Stimulated activated CD8-positive, alpha-beta memory T cell treated with anti-CD3 and anti-CD28 coated beads, Interleukin-15, amount 100 ng/mL, for 1 hour (primary cell): ENCODE measurements at places on chromosomes 13 and 19.

- DNase-seq = no peak
Measured at GRCh38 chr13:95784161-95784899, 107.4 kb downstream of the DNAJC3 start.

- no peak for DNase-seq
Measured at GRCh38 chr19:58498316-58499020, 13.3 kb downstream of the SLC27A5 start.

GRCh38 chr13:40508767-40509342 is 157.6 kb downstream of the FOXO1 start:
- DNase-seq = no peak

GRCh38 chr13:84865783-84866221 is 933.4 kb downstream of the SLITRK6 start:
- DNase-seq = no peak

DNA sequence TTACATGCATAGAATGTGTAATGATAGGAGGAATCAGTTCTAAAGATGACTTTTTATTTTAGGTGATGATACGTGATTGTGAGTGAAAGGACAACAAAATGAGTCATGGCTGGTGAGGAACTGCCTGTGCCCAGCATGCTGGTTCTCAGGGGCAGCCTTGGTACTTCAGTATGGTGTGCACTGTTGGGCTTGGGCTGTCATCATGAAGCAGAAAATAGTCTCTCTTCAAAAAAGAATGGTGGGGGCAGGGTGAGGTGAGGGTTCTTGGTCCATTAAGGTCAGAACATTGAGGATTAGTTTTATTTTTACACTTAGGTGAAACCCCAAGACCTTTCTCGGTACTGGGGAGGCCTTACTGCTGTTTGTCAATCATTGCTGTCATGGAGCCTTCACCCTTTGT is 309.5 kb downstream of the MTUS2 start:
- DNase-seq = no peak

DNA sequence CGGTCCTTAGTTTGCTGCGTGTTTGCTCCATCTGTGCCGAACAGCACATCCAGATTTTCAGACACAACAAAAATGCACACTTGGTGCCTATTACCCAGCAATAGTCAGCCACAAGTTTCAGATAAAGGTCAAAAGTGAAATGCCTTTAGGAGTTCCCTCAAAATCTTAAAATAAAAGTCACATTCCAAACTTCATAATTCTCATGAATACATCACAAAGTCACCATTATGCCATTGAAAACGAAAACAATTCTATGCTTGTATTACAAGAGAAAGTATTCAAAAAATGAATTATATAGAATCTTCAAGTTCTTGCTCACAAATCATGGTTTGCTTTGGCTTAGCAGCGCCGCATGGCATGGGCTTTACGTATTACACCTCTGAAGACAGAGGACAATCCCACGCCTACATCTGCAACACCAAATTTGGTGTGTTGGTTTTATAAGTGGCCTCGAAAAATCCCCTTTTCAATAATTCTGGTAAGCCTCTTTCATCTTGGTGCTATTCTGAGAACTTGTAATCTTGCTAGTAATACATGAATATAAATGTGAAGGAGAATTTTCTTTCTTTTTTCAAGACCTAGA is 26.6 kb downstream of the COL4A1 start:
- no peak for DNase-seq

- no peak for DNase-seq
Measured at GRCh38 chr13:96794669-96795068, 199.6 kb downstream of the OXGR1 start.

- DNase-seq = no peak
Measured at GRCh38 chr13:35771898-35772297, 295.4 kb upstream of the MAB21L1 start.

DNA sequence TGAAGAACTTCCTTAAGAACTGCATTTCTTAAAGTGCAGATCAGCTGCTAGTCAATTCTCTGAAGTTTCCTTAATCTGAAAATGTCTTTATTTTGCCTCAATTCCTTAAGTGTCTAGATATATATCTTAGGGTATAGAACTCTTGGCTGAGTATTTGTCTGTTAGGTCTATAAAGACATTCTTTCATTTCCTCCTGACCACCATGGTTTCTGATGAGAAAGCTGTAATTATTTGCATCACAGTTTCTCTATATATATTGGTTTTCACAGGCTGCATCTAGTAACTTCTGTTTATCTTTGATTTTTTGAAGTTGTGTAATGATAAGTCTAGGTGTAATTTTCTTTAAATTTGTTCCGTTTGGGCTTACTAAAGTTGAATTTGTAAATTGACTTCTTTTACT is 15.2 kb downstream of the NDFIP2 start:
- no peak for DNase-seq

GRCh38 chr13:110211735-110212134 is 95.2 kb downstream of the COL4A1 start:
- DNase-seq = no peak

DNA sequence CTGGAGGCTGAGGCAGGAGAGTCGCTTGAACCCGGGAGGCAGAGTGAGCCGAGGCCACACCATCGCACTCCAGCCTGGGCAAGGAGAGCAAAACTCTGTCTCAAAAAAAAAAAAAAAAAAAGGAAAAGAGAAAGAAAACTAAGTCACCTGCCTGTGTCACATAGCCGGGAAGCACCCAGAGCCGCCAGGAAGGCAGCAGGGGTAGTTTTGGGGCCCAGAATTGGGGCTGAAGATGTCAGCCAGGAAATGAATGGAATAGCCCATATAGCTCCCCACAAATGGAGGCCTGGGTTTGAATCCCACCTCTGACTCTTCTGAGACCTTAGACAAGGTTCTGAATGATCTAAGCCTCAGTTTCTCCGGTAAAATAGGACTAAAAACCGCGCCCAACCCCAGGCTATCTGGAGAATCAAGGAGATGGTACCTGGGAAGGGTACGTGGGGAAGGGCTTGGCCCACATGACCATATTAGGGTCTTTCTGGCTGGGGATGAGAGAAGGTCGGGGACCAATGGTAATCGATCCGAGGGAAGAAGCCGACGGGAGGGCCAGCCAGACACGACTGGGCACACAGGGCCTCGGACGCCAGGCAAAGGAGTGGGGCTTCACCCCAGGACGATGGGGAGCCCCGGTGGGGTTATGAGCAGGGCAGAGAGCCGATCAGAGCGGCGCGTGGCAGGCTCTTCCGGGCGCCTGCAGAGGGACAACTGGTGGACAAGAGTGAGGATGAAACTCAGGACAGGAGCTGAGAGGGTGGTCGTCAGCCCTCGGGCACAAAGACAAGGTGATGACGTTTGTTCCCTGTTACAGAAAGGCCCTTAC is 14.4 kb downstream of the CCDC124 start:
- no peak for DNase-seq

- no peak for DNase-seq
Measured at GRCh38 chr19:22882797-22883196, 50.7 kb downstream of the ZNF723 start.

- no peak for DNase-seq
Measured at GRCh38 chr19:12111943-12112637, 28.1 kb downstream of the ZNF20 start.

DNA sequence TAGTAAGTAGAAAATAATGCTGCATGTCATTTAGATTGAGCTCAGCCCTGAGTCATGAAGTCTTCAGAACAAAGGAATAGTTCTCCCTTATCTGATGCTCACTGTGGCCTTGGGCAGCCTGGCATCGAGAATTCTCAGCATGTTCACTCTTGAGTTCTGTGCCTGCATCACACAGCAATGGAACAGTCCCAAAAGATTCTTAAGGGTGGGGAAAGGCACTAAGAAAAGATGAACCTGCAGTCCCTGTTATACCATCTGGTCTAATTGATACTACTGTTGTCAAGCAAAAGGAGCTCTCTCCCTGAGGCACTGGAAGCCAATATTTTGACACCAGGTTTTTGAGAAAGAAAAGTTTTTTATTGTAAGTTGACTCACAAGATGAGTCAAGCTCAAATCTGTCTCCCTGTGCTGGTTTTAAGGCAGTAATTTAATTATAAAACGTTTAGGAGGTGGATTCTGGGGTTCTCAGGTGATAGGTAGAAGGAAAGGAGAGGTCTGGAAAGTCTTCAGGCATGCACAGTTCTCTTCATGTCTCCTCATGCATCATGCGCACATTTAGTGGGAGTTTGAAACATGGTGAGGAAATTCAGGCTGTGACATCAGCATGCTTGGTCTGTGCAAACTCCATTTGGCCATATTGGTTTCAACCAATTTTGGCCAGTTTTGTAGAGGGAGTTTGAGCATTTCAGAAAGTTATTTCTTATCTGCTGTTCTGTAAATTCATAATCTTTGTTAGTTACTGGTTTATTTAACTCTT is 38.1 kb upstream of the ZNF766 start:
- no peak for DNase-seq

DNA sequence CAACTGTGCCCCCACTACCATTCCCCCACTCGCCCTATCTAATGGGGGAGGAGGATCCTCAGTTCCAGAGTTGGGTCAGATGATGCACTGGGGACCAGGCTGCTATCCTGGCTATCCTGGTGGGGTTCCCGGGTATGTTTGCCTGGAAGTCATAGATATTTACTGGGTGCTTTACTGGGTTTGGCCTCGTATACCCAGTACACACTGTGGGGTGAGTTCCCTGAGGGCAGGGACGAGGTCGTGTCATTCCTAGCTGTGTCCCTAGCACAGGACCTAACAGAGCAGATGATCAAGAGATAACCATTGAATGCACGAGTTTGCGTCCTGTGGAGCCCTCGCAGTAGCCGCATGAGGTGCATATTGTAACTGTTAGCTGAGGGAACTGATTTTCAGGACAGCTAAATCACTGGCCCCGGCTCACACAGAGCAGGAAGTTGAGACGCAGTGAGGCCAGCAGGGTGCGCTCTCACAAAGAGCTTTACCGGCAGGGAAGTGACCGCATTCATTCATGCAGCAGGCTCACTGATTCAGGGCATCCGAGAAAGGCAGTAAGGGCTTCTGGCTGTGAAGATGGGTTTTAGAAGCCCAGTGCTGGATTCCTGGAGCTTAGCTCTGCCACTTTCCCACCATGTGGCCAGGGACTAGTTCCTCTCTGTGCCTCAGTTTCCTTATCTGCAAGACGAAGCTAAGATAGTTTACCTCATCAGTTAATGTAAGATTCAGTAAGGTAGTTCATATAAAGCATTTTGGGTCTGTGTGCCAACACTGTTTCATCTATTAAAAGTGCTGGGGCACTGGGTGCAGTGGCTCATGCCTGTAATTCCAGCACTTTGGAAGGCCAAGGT is 6.0 kb downstream of the RUVBL2 start:
- peak; percentile 32 for DNase-seq

DNA sequence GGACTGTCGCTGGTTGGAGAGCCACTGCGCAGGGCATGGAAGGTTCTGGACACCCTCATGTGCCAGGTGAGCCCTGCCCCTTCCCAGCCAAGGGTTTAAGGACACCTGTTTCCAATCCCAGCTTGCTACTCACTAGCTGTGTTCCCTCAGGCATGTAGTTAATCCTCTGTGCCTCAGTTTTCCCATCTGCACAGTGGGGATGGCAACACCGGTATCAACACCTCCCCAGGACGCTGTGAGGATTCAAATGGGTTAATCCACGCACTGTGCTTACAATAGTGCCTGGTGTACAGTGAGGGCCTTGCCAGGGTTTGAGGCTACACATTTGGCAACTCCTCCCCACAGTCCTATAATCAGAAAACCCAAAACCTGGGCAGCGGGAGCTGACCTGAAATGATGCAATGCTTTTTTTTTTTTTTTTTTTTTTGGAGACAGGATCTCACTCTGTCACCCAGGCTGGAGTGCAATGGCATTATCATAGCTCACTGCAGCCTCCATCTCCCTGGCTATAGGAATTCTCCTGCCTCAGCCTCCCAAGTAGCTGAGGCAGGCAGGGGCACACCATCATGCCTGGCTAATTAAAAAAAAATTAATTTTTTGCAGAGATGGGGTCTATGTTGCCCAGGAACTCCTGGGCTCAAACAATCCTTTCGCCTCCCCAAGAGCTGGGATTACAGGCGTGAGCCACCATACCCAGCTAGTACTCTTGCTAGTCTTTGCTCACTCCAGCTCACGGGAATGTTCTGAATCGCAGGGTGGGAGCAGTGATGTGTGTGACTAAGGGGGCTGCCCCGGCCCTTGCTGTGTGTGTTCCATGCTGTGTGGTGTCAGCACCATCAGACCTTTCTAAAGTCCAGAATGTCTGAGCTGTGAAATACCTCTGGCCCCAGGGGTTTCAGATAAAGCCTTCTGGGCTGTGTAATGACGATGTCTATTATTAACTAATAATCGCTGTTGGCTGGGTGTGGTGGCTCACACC is 2.3 kb downstream of the ACP4 start:
- DNase-seq = no peak

GRCh38 chr13:99955107-99955746 is 16.3 kb downstream of the ZIC5 start:
- no peak for DNase-seq

- no peak for DNase-seq
Measured at GRCh38 chr13:28684257-28684656, 25.3 kb downstream of the POMP start.

- DNase-seq = no peak
Measured at GRCh38 chr13:99878921-99879610, 92.5 kb downstream of the ZIC5 start.

DNA sequence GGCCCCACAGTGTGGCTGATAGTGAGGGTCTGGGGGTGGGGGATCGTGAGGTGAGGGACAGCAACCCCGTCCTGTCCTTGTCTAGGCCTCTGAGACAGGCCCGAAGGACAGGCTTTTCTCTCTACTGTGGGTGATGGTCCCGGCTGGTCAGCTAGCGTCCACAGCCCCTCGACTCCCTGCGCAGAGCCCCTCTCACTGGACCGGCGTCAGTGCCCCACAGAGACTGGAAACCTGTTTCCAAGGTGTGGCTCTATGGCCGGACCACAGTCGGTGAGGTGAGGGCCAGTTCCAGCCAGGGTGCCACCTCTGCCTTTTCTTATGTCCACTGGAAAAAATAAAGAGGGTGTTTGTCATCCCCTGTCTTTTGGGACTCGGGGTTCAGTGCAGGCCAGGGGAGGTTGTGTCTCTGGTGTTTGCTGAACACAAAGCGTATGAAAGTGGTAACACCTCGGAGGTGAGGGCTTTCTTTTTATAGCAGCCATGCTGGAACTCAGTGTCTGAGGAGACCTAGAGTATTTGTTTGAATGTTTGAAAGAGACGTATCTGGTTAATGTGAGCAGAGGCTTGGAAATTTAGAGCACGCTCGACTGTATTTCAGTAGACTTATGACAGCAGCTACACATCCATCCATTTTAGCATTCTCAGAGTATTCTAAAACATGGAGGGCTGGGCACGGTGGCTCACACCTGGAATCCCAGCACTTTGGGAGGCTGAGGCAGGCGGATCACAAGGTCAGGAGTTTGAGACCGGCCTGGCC is 22.8 kb downstream of the ATP11A start:
- no peak for DNase-seq

- no peak for DNase-seq
Measured at GRCh38 chr13:45928843-45929242, 77.3 kb upstream of the SIAH3 start.
